ENCODE measurements at places on chromosomes 7 and 10.

GRCh38 chr7:92133133-92133736, 1.0 kb downstream of the CYP51A1 start:
- DNase-seq = no peak

DNA sequence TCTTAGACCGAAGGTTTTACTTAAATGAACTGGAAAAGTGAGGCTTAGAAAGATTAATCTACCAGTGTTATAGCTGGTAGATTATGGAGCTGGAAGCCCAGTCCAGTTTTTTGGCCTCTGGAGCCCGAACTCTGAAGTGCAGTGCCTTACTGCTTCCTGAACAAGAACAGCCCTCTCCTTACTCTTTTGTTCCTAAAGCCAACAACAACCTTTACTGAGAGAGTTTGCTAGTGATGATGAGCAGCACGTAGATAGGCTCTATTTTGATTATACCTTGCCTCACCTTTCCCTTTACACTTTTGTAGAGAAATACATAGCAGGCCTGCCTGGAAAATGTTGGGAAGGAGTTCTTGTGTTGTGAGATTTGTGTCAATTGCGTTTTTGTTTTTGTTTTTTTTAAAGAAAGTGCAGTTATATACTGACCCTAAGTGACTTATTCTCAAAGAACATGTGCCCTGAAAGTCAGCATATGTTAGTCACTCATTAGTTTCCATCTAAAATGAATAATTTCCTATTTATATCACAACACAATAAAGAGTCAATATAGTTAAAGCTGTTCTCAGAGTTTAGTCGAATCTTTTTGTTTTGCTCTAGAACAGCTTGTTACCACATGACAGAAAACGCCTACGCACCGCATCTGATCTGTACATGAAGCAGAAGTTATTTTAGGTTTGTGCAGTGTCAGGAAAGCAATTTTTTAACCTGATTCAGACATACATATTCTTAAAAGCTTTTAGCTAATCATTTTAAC, 33.0 kb downstream of the PLEKHA1 start:
- no peak for DNase-seq

DNA sequence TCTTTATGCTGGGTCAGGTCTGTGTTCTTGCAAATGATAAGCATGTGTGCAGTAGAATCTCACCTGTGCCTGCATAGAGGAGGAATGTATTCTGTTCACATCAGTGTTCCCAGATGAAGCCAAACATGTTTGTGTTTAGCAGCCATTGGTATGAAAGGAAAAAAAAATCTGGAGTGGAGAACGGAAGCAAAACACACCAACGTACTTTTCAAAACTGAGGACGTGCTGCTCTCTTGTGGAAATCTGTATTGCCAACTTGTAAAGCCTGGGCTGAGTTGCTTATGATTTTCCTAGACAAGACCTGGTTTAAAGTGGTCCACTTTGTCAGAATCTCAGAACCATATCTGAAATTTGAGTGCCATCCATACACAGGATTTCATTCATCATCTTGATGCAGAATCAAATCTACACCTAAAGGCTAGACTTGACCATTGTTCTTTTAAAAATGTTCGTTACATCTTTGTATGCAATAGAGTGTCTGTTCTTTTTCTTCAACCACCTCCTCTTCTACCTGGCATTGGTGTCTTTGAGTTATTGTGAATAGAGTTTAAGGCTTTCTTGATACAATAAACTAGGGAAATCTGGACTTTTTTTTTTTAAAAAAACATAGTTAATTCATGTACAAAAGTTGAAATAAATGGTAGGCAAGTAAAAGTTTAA, 367.7 kb downstream of the PHF14 start:
- DNase-seq = peak; percentile 42

DNA sequence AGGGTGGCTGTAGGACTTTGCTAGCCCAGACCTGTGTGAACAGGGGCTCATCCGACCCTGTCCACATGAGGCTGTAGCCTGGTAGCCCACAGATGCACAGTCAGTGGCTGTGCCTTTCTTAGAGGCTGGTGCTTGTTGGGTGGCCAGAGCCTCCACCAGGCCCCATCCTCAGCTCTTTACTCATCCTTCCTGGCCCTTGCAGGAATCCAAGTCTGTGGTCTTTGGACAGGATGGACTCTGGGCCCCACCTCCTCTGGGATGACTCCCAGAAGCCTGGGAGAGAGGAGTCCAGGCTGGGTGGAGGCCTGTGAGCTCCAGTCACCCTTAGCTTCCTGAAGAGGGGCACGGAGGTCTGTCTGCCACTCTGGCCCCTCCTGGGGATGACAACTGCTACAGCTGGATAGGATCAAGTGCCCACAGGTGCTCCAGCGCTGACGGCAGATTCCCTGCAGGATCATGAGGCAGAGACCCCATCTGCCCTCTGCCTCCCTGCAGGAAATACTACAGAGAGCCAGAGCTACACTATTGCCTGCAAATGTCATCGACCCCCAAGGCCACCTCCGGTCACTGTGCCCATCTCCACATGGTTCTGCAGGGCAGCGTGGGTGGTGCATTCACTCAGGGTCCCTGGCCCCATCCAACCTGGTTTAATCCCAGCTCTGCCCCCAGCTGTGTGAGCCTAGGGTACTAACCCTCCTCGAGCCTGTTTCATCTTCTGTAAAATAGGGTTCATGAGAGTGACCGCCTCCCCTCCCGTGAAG, 114.5 kb downstream of the PTPN20 start:
- DNase-seq = no peak

DNA sequence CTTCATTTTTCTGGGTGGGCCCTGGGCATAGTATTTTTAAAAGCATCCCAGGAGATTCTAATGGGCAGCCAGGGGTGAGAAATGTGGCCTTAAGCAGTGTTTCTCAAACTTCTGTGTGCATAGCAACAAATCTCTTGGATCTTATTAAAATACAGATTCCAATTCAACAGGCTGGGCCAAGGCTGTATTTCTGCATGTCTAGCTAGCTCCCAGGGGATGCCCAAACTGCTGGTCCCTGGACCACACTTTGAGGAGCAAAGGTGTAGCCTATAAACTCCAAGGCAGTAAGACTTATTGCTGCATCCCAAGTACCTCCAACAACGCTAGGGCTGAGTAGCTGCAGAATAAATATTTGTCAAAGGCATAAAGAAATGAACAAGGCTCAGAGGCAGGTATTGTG, 292.9 kb upstream of the ZMIZ1 start:
- no peak for DNase-seq

Measured in erythroblast (primary cell).